ENCODE measurements at places on chromosomes 2 and 18.

GRCh38 chr2:31886700-31887099, 124.1 kb downstream of the MEMO1 start:
- DNase-seq: no peak

DNA sequence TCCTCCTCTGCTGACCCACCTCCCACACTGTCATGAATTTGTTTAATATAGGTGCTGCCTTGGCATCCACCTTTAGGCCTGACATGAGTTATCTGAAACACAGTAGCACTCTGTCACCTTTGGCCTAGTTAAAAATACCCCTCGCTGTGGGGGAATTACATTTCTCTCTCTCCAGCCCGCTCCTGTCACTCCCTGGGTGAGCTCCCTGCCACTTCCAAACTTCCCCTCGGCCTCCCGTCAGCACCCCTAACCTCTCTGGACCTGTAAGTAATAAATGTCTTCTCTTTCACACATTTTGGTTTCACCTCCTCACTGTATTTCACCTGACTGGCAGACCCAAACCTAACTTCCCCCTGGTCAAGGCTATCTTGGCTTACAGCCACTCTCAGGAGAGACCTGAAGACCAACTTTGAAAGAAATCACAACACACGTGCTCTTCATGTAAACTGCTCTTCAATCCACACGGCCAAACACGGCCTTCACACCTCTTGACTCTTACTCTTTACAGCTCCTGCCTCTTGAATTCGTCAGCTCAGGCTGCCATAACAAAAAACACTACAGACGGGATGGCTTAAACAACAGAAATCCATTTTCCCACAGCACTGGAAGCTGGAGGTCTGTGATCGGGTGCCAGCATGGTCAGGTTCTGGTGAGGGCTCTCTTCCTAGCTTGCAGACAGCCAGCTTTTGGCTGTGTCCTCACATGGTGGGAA, 28.3 kb downstream of the REEP1 start:
- no peak for DNase-seq

DNA sequence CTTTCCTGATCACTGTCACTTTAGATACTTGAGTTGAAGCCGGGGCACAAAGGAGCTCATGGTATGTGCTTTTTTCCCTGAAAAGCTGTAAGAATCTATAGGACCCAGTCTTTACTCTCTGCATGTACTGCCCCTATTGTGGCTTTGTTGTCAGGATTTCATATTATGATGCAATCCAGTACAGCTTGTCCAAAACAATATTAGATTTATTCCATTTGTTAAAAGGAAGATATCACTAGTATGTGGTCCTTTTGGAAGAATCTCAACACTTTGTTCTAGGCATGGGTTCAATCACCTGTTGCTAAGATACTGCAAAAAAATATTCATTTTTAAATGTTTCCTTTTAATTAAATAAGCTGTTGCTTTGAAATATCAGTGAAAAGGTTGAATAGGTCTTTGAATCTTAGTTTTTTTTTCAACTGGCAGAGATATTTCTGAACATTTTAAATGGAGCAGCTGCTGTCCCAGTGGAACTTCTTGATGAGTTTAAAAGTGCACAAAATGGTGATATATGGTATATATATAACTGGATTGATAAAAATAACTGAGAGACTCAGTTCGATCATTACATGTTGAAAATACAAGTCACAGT, 256.6 kb upstream of the NT5C1B start:
- no peak for DNase-seq

DNA sequence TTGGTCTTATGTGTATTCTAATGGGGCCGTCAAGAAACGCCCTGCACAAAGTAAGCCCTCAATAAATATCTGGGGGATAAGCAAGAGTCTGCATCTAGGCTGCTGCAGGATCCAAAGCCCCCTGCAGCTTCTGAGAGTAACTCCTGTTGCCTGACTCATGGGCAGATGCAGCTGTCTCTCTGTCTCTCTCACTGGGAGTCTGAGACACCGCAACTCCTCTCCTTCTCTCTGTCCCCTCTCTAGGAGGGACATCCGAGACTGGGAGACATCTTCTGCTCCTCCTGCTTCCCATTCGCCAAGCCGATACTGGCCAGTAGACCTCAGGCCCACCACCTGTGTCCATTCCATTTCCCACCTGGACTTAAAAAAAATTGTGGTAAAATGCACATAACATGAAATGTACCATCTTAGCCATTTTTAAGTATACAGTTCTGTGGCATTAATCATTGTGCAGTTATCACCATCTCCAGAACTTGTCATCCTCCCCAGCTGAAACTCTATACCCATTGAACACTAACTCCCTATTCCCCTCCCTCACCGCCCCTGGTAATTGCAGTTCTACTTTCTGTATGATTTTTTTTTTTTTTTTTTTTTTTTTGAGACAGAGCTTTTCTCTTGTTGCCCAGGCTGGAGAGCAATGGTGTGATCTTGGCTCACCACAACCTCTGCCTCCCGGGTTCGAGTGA, 20.1 kb downstream of the DYSF start:
- no peak for DNase-seq

DNA sequence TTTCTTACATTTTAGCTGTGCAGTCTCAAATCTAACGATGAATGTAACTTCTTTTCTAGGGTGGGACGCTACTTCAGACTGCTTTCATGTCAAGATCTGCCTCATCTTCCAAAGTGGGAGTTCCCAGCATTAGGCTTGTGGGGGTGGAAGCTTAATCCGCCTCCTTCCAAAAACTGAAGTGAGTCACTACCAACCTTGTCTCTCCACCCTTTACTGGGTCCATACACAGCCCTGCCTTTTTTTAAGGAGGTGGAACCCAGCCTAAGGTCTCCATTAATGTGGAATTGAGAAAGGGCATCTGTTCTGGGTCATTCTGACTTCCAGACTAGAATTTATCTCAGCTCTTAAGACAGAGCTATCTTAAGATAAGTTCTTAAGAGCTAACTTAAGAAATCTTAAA, 42.0 kb upstream of the NFE2L2 start:
- no peak for DNase-seq

DNA sequence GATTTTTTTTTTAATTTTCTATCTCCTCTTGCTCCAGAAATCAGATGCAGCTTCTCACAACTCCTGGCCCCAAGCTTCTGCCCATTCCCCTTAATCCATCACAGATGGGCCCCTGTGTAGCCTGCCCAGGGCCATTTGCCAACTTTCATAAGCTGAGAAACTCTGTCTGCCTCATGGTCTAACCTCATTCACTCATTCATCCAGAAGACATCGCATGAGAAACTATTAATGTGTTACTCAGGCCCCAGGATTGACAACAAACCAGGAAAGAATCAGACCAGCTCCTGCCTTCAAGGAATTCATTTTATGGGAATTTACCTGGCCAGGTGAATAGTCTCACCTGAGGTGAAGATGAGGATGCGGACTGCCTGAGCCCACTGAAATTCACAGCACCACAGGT, 35.0 kb downstream of the SLC14A2 start:
- DNase-seq: no peak

- DNase-seq: no peak
Observed at GRCh38 chr2:95042472-95043271, 17.2 kb downstream of the MAL start.

DNA sequence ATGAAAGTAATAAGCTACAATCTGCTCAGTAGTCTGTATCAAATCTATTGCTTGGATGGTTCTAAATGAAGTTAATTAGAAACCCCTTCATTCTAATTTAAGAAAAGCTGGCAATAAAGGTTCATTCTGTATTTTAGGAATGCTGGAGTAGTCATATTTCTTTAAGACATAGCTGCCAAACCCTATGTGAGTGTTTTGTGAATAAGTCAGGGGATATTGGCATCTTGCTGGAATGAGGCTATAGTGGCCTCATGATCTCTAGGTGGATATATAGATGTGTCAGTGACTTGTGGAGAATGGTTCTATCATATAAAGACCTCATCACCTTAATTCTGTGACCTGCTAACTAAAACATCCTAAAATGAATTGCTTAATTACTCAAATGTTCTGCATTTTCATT, 196.3 kb downstream of the PDE1A start:
- no peak for DNase-seq
